Upper lobe of left lung (tissue), 6 donors: ENCODE measurements at places on chromosomes 5 and 9. TPM values are rescaled to one million over a fixed set of nuclear protein-coding genes. Genes with fewer than 3 reads are reported as not detected.

DNA sequence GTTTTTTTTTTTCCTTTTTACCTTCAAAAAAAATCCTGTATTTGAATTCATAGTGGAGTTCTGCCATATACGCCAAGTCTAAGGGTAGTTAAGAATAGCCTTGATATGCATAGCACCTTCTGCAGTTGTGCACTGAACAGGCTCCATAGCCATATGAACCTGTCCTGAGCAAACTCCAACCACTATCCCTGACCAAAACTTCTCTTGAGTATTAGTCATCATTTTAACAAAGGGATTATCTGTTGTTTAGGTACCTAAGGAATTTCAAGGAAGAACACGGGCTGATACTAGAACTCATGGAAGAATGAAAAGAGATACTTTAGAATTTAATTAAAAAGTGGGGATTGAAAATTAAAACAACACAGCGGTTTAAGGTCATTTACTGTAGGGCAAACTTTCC lies 1.9 kb upstream of the FBXO38 start:
- no peak overlapping the region for H3K27ac ChIP-seq
- H3K4me3 ChIP-seq = no peak overlapping the region
- no peaks in the 10 kb centered on the region for H3K27me3 ChIP-seq
- no peak for DNase-seq
- H3K4me1 ChIP-seq = peaks cover 23% of the 10 kb centered on the region

The SLC1A1 gene
- 16.8 TPM for total RNA-seq

GRCh38 chr9:88820055-88820454 lies 171.2 kb upstream of the S1PR3 start:
- H3K4me1 ChIP-seq = no peaks in the 10 kb centered on the region
- H3K36me3 ChIP-seq = no peaks in the 10 kb centered on the region
- H3K27me3 ChIP-seq = no peaks in the 10 kb centered on the region
- no peak for DNase-seq
- no peak overlapping the region for H3K27ac ChIP-seq
- no peak overlapping the region for H3K4me3 ChIP-seq

DNA sequence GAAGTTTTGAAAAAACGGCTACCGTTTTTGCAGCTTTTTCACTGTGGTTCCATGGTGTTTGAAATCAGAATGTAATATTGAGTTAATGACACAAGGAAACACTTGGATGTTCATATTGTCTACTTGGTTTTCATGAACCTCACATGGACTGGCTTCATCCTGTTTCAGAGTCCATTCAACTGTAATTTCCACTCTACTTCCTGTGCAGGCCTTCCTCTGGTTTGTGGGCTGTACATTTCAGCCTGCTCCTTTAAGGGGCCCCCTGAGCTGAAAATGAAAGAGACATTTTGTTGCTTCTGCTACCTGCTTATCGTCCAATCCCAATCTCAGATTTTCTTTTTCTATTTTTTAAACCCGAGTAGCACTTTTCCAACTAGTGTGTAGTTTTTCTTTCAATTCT lies 41.8 kb upstream of the CDKN2B start:
- no peaks in the 10 kb centered on the region for H3K27me3 ChIP-seq
- H3K36me3 ChIP-seq = no peaks in the 10 kb centered on the region
- no peak overlapping the region for H3K4me3 ChIP-seq
- H3K4me1 ChIP-seq = peaks cover 12% of the 10 kb centered on the region
- no peak for DNase-seq

GRCh38 chr5:137071526-137071925 lies 427.6 kb downstream of the SPOCK1 start:
- H3K4me1 ChIP-seq = no peaks in the 10 kb centered on the region
- no peak overlapping the region for H3K27ac ChIP-seq
- DNase-seq = no peak
- H3K27me3 ChIP-seq = no peaks in the 10 kb centered on the region

DNA sequence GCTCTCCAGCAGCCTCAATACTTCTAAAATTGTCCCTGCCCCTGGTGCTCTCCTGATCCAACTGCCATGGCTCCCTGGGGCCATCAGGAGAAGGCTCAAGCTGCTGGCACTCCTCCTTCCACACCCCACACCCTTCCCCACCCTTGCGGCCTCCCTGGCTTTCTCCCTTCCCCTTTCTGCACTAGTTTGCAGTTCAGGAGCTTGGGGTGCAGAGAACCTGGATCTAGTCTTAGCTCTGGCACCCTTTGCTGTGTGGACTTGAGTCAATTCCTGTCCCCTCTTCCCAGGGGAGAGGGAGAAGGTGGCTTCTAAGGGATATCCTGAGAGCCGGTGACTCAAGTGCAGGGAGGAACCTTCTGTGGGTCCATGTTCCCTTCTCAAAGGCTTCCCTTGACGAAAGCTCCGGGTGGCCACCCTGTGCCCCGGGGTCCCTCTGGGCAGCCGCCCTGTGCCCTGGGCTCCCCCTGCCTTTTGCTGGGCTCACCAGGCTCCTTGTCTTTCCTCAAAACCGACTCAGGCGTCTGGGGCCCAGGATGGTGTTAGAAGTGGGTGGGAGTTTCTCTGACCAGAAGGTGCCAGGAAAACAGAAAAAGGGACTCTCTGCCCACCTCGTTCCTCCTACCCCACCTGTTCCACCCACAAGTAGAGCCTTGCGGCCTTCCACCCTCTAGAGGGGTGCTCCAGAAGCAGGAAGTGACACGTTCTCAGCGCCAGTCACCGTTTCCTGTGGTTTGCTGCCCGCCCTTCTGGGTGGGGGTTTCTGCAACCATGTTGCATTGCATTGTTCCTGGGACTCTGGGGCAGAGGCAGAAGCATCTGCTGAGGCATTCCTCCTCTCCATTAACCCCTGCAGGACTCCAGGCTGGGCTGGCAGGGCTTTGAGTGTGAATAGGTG lies 15.0 kb downstream of the GLIPR2 start:
- H3K4me3 ChIP-seq = no peak overlapping the region
- H3K4me1 ChIP-seq = peaks cover 71% of the 10 kb centered on the region
- peak; percentile 86 for DNase-seq
- H3K27ac ChIP-seq = peak overlapping the region; percentile 83

GRCh38 chr9:28912621-28913020 lies 1339.3 kb upstream of the C9orf72 start:
- no peaks in the 10 kb centered on the region for H3K27me3 ChIP-seq
- no peak overlapping the region for H3K27ac ChIP-seq
- H3K36me3 ChIP-seq = no peaks in the 10 kb centered on the region

DNA sequence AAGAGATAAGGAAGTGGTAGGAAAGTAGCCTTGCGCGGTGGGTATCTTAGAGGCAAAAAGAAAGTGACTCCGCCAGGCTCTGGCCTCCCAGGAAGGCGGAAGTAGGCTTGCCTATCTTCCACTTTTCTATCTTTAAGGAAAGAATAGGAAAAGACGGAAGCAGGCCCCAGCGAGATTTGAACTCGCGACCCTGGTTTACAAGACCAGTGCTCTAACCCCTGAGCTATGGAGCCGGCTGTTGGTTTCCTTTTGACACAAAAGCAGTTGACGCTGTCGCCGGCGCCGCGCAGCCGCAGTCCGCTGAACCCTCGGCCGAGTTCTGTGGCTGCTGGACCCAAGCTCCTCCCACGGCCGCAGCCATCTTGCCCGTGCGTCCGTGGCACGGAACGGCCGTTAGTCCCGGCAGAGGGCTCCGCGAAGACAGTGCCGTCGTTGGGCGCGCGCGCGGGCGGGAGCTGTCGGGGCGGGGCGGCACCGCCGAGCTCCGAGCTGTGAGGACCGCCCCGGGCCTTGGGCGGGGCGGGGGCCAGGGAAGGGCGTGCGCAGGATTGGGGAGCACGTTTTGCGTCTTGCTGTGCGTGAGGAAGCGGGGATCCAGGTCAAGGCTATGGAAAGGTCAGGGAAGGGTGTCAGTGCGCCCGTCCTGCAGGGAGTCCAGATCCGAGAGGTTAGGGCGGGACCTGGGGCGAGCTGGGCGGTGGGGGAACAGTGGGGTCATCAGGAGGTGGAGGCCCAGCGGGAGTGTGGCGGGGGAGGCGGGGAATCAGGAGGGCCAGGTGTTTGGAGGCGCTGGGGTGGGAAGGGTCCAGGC lies 13.3 kb downstream of the TRIM7 start:
- no peaks in the 10 kb centered on the region for H3K36me3 ChIP-seq
- peaks cover 21% of the 10 kb centered on the region for H3K4me1 ChIP-seq
- H3K27me3 ChIP-seq = no peaks in the 10 kb centered on the region
- DNase-seq = peak; percentile 96
- H3K27ac ChIP-seq = peak overlapping the region; percentile 95

DNA sequence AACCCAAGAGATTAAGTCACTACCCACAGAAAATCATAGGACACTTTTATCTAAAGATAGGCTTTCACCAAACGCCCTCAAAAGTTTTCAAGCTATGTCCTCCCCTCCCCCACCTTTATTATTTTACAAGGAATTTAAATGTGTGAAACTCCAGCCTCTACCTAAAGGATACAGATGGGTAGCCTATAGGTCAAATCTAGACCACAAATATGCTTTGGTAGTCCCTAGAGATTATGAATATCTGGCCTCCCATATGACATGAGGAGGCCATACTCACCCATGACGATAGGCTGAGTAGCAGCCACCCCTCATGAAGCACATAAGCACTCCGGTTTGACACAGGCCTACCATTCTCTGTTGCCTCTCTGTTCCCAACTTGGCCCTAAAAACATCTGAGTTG lies 11.9 kb downstream of the SIL1 start:
- no peaks in the 10 kb centered on the region for H3K27me3 ChIP-seq
- no peaks in the 10 kb centered on the region for H3K36me3 ChIP-seq
- H3K27ac ChIP-seq = no peak overlapping the region
- no peak for DNase-seq
- H3K4me1 ChIP-seq = peaks cover 17% of the 10 kb centered on the region

DNA sequence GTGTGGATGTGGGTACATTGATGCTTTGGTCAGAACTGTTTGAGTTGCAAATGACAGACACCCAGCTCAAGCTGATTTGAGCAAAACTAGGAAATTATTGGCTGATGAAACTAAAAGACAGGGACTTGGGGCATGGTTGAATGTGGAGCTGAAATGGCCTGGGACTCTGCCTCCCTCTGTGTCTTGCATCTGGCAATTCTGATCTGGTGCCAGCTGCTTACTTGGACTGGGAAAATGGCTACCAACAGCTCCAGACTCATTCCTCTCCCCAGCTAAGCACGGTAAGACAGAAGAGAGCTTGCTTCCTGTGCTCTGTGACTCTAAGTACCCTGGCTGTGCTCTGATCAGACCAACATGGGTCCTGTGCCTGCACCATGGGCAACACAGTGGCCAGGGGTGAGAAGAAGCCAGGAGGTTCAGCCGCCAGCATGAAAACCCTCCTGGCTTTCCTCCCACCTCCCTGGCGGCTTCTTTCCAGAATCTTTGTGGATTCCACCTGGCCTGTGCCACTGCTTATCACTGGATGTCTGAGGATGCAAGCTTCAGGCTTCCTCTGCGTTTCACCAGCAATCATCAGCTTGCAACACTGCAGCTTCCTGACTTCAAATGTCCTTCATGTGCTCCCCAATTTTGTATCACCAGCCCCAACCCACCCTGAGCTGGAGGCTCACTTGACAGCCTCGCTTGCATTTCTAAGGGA lies 44.1 kb downstream of the C5orf15 start:
- no peak for DNase-seq
- H3K4me1 ChIP-seq = no peaks in the 10 kb centered on the region
- no peak overlapping the region for H3K27ac ChIP-seq
- H3K4me3 ChIP-seq = no peak overlapping the region
- H3K27me3 ChIP-seq = no peaks in the 10 kb centered on the region

The IFNA21 gene
- not detected for total RNA-seq

- peak; percentile 78 for DNase-seq
- peaks cover 25% of the 10 kb centered on the region for H3K27me3 ChIP-seq
- no peak overlapping the region for H3K4me3 ChIP-seq
- no peaks in the 10 kb centered on the region for H3K36me3 ChIP-seq
- H3K27ac ChIP-seq = no peak overlapping the region
- H3K4me1 ChIP-seq = no peaks in the 10 kb centered on the region
These were observed 12.1 kb downstream of the PROP1 start for GRCh38 chr5:177983763-177984583.

DNA sequence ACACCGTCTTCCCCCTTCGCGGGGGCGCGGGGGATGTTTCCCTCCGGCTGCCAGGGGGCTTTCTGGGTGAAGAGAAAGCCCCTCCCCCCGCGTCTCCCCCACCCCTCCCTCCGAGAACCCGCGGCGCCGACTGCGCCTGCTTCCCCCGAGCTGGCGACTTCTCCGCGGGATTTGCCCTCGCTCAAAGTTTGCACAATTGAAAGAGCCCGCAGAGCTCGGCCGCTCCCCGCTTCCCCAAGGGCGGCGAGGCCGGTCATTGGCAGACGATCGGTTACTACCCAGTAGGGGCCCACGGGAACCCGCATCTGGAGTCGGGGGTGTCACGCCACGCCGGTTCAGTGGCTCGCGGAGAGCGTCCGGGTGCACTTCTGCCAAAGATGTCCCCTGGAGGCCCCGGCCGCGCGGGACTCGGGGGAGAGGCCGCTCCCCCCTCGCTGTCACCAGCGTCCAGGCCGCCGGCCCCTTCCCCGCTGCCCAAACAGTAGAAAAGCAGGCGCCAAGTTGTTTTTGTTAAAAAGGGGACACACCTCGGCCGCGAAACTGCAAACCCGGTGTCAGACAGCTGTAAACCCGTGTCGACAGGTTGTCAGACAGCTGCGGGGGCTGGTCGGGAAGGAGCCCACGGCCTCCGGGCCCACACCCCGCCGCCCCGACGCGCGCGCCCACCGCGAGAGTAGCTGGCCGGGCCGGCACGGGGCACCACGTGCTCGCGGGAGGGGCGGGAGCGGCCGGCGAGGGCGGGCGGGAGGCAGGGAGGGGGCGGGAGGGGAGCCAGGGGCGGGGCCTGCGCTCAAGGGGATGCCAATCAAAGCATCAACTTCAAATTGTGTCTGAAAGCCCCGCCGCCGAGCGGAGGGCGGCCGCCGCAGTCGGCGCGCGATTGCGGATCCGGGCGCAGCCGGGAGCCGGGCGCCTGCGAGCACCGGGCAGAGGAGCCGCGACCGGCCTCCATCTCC lies at the start of gene IRX1:
Gene IRX1 (plus strand): TSS at position 827 of the 956 bp plus-strand sequence. CDS start 274 bp downstream, outside the sequence.
- H3K27ac ChIP-seq = peak within 1 kb of the TSS; percentile 44
- peaks cover 9% of the 10 kb centered on the region for H3K4me1 ChIP-seq
- peaks cover 24% of the 10 kb centered on the region for H3K27me3 ChIP-seq
- peak; percentile 91 for DNase-seq

The PCDHGB5 gene
- total RNA-seq = 6.2 TPM

GRCh38 chr9:35828716-35829083 lies at the start of gene FAM221B:
FAM221B (minus strand) TSS chr9:35828732; CDS start chr9:35826161, 2,571 bp downstream.
- DNase-seq = no peak
- H3K27ac ChIP-seq = peak within 1 kb of the TSS; percentile 97
- H3K4me1 ChIP-seq = peaks cover 20% of the 10 kb centered on the region
- H3K36me3 ChIP-seq = no peaks in the 10 kb centered on the region
- H3K27me3 ChIP-seq = no peaks in the 10 kb centered on the region
- H3K4me3 ChIP-seq = peak within 1 kb of the TSS; percentile 75

The FAM200C gene
- 3.4 TPM for total RNA-seq

GRCh38 chr5:172906888-172907287 lies 52.3 kb upstream of the RPL26L1 start:
- H3K4me3 ChIP-seq = no peak overlapping the region
- peak overlapping the region; percentile 85 for H3K27ac ChIP-seq
- peaks cover 19% of the 10 kb centered on the region for H3K36me3 ChIP-seq
- no peaks in the 10 kb centered on the region for H3K27me3 ChIP-seq
- DNase-seq = no peak

The ISL1 gene
- total RNA-seq = not detected

The DPM2 gene
- 21.2 TPM for total RNA-seq

The FAM151B gene
- total RNA-seq = 4.1 TPM

The BHMT2 gene
- 0.46 TPM for total RNA-seq
